ENCODE measurements at places on chromosomes 2 and 18.

- DNase-seq, result no peak
These were observed 27.7 kb downstream of the THOC1 start for GRCh38 chr18:240175-240574.

DNA sequence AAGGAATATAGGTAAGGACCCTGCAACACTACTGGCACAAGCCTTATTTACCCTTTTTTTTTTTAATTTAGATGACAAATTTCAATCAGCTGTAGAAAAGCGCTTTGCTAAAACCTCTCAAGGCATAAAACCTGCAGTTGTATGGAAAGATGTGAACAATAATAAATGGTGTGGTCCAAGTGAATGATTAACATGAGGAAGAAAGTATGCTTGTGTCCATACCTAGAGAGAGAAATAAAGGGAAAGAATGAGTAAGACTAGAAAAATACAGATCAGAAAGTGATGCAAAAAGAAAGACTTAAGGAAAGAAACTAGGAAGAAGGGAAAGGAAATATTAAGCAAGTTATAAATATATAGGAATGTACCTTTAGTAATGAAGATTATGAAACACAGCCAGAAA, 119.2 kb upstream of the SCN7A start:
- no peak for DNase-seq

DNA sequence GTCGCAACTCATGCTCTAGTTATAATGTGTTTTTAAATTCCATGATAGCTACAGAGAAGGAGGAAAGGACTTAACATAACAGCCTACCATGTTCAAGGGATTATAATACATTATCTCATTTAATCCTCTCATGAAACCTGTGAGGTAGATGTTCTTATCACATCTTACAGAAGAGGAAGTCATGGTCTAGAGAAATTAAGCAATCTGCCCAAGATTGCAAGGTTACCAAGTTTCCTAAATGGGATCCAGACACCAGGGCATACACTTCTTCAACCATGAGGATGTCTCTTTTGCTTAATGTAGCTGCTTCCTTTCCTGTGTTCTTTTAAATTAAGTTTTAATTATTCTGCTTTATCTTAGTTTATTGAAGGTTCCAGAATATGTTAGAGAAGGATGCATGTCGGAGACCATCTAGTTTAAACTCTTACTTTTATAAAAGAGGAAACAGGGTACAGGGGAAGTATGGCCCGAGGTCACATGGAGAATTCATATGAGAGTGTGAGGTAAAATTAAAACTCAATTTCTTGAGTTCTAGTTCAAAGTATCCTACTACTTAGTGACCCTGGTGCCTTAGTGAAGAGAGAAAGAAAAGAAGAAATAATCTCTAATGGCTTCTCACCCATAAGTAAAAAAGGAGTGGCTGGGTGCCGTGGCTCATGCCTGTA, 3.6 kb upstream of the IL1A start:
- no peak for DNase-seq

GRCh38 chr2:10802657-10803056, 9.9 kb downstream of the PDIA6 start:
- no peak for DNase-seq

- no peak for DNase-seq
These were observed 124.3 kb upstream of the PELI1 start for GRCh38 chr2:64268330-64269048.

DNA sequence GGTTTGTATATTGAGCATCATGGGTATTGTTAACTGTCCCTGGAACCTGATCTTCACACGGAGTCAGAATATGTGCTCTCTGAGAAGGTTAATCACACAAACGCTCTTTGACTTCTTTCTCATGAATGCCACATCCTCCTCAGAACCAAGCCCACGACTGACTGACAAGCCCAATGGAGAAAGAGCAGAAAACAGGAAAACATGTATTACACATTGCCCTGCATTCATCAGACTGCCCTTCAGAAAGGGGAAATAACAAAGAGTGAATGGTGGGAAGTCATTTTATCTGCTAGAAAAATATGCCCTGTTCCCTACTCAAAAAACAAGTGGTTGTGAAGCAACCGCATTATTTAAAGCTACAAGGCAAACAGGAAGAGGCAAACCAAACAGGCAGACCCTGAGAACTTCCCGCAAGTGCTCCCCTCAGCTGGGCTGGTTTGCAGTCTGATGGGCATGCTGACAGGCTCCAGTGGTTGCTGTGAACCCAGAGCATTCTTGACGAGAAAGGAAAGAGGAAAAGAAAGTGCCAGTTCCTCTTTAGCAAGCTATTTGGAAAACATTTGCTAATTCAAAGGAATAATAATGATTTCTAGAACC, 172.9 kb upstream of the SETBP1 start:
- no peak for DNase-seq

DNA sequence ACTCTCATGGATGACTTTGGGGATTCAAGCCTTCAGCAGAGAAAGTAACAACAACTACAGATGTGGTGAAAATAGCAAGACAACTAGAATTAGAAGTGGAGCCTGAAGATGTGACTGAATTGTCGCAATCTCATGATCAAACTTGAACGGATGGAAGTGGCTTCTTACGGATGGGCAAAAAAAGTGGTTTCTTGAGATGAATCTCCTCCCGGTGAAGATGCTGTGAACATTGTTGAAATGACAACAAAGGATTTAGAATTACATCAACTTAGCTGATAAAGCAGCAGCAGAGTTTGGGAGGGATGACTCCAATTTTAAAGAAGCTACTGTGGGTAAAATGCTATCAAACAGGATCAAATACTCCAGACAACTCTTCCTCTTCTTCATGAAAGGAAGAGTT, 43.1 kb downstream of the AAK1 start:
- no peak for DNase-seq

GRCh38 chr2:117771969-117772630, 42.4 kb upstream of the DDX18 start:
- peak; percentile 31 for DNase-seq

- DNase-seq, result no peak
These were observed 52.7 kb downstream of the CCDC68 start for GRCh38 chr18:54906331-54907185.

GRCh38 chr2:9656270-9656766, 25.5 kb upstream of the YWHAQ start:
- DNase-seq, result no peak

DNA sequence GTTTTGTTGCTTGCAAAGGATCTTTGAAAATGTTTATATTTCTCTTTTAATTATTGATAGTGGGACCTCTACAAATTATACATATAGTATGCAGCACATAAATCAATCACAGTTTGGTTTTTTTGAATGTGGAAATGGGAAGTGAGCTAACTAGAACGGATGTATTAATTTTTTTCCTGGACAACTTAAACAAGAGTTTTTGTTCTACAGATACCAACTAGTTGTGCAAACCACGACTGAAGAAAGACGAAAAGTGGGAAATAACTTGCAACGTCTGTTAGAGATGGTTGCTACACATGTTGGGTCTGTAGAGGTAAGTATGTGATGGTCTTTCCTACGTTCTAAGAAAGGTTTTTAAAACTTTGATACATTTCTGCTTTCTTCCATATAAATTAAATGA, 39.2 kb downstream of the NDC80 start:
- DNase-seq, result no peak

GRCh38 chr2:133690780-133691179, 122.5 kb upstream of the NCKAP5 start:
- DNase-seq, result no peak

- DNase-seq, result no peak
These were observed 24.8 kb downstream of the SMAD4 start for GRCh38 chr18:51054764-51055163.

GRCh38 chr2:137983581-137983980, 19.3 kb downstream of the HNMT start:
- no peak for DNase-seq

GRCh38 chr2:187261705-187262104, 186.3 kb downstream of the CALCRL start:
- no peak for DNase-seq

DNA sequence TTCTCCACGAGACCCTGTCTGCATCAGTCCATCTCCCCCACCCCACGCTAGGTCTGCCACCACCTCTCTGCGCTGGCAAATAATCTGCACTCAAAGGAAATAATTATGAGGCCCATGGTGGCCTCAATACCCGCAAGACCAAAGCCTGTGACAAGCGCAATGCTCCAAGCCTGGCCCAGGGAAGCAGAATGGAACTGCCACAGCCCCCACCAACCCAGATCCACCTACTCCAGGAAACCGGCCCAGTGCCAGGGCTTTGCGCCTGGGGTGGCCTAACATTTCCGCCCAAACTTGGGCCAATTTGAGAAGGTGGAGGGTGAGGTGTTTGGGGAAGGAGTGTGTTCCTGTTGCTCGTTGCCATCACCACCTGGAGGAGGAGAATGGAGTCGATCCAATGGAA, 26.0 kb upstream of the ATOH8 start:
- DNase-seq, result no peak

DNA sequence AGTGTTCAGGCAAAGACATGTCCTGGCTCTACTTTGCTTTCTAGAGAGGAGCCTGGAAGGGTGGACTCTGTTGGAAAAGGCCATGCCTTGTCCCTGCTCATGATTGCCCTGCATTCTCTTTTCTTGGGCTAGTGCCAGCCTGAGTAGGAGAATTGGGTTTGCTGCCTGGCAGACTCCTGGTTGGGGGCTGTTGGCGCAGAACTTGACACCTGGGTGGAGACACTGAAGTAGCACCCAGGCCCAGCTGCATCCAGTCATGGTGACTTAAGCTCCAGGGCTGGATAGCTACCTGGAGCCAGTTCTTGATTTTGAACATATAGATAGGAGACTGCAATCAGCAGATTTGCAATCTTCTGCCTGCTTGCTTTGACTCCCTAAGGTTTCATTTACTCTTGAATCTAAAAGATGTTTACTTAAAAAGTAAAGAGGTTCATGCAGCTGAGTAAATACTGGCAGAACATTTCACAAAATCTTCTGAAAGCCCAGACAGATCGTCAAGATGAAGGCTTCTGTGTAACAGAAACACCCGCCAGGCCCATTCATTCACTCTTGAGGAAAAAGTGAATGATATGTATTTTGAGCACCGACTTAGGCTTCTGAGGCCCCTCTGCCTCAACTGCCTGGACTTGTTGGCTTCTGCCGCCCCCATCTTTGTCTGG, 38.0 kb upstream of the YWHAQ start:
- DNase-seq, result no peak

DNA sequence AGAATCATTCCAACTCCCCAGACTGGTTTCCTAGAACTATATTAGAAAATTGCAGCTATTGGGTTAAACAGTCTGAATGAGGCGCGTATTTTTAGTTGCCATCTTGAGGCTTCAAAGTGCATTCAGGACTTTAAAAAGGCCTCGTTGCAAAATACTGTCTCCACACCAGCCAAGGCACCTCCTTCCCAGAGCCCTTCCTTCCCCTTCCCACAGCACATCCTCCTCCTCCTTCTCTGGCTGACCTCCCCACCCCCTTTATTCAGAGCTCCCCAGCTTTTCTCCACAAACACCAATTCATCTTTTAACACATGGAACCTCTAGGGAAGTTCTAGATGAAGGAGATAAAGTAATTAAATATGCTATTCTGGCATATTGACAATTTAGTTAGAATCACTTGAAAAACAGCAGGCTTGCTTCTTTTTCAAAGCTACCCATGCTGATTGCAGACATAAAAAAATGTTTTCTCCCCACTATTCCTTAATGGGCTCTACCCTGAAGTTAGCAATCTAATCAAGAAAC, 90.3 kb downstream of the RTP5 start:
- no peak for DNase-seq

DNA sequence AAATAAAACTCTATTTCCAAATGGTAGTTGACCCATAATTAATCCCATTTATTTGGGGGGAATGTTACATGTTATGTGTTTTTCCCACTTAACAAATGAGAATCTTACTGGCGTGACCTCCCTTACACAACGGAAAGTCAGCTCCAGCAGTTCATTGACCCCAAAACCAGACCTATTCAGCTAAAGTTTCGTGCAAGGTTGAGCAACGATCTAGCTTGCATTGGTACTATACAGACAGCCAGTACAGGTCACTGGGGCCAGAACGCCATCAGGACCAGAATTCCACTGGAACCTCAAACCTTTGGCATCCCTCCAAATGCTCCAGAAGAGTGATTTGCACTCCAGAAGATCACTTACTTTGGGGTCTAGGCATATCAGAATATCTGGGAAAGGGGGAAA, 6.8 kb upstream of the CTAGE1 start:
- DNase-seq, result no peak

DNA sequence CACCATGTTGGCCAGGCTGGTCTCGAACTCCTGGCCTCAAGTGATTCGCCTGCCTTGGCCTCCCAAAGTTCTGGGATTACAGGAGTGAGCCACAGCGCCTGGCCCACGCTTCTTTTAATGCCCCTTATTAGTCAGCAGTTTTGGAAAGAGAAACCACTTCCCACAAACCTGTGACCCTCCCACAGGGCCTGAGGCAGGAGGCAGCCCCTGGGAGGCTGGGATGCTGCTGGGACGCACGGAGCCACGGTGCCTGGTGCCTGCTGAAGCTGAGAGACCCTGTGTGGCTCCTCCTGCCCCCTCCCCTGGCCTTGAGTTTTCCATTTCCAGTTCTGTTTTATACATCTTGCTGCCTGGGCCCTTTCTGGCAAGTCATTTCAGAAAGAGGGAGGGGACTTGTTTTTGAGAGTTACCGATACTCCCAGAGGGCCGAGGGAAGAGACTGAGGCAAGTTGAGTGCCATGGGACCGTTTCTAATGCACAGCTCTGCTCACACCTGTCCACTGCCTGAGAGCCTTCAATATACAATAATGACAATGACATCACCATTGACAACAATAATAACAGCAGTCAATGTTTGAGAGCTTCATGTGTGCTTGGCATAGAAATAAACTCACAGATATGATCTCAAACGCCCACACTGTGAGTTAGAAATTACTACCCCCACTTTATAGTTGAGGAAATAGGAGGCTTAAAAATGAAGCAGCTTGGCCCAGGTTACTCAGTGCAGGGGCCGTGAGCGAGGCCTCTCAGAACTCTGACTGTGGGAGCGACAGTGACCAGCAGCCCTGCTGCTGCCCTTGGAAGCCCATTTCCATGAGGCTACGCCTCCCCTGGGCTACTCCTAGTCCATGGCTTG, 78.1 kb upstream of the YWHAQ start:
- no peak for DNase-seq

GRCh38 chr2:179247318-179248023, 17.2 kb downstream of the SESTD1 start:
- no peak for DNase-seq

DNA sequence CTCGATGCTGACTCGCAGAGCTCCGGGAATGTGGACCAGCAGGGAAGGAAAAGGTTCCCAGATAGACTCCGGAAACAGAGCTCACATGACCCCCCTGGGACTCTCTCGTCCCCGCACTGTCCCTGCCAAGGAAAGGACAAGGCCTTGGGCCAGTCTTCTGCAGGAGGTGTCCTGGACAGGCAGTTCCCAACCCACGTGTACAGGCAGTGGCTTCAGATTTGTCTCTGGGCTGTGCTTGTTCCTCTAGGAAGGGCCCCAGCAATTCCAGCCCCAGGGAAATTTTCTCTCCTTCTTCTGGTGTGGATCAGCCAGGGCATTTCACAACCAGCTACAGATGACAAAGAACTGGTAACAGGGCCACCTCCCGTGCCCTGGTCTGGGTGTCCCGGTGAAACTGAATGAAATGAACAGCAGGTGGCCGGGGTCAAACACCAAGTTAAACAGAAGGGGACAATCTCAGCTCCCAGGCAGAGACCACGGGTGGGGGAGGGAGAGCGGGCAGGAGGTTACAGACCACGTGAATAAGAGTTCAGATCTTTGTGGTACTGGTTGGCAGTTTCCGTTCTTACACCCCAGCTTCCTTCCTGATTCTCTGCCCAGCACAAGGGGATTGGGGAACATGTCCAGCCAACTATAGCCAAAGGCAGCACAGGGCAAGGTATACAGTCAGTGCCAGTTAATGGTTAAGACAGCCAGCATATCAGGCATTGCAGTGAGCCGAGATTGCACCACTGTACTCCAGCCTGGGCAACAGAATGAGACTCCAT, 52.2 kb upstream of the CAB39 start:
- DNase-seq, result no peak

All from NCI-H1930 (cell line).